Stimulated activated CD4-positive, alpha-beta T cell treated with anti-CD3 and anti-CD28 coated beads, Interleukin-1b, Interleukin-23, amount 100 ng/mL, for 1 hour (primary cell): ENCODE measurements at places on chromosomes 7 and 10.

DNA sequence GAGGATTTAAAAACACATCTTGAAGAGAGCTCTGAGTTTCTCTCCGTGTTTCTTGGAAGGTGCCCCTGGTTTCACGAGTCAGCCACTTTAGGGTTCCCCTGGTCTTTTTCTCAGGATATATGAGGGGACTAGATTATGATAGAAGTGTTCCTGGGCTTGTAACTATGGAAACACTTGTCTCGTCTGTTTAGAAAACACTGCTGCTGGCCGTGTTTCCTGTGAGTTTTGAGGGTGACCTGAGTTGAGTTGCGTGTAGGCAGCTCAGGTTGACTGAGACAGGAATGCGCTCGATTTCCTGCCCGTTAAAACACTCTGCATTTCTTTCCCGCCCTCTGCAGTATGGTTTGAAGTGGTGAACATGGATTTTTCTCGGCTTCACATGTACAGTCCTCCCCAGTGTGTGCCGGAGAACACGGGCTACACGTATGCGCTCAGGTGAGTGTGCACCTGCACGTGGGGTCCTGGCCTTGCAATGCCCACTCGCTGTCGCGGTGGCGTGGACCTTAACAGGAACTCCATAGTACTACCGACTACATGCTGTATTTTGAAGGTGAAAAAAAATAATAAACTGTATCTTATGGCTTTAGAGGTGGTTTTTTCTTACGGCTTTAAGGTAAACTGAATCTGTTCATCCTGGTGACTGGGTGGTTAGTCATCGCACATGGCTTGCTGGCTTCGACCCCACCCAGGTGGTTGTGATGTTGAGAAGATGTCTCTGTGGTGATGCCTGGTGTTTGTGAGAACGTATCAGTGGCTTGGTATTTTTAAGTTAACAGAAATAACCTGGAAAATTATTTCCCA lies at the start of gene SUN1:
Gene SUN1 (plus strand): TSS at position 310 of the 801 bp plus-strand sequence. CDS start 49 bp downstream, at position 359.
- peak; percentile 42 for DNase-seq

DNA sequence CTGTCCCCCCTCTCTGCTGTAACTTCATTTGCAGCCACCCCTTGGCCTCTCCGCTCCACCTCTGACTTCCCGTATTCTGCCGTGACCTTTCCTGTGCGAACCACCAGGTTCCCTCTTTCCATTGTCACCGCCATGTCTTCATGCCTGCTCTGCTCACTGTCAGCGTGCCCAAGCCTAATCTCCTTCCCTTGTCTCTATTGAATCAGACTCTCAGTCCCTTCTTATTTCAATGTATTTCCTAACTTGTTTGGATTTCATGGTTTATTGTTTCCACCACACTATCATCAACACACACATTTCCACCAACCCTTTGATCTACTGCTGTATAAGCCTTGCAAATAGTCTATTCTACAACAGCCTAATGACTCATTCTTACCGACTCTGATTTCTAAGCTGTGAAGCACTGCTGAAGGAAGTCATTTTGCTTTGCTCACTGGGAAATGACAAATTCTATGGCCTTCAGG lies 30.0 kb upstream of the INHBA start:
- DNase-seq, result no peak

- DNase-seq, result no peak
These were observed 54.6 kb downstream of the MRPL32 start for GRCh38 chr7:42986781-42987248.

- DNase-seq, result no peak
These were observed 46.2 kb downstream of the SEC61G start for GRCh38 chr7:54712820-54713219.

DNA sequence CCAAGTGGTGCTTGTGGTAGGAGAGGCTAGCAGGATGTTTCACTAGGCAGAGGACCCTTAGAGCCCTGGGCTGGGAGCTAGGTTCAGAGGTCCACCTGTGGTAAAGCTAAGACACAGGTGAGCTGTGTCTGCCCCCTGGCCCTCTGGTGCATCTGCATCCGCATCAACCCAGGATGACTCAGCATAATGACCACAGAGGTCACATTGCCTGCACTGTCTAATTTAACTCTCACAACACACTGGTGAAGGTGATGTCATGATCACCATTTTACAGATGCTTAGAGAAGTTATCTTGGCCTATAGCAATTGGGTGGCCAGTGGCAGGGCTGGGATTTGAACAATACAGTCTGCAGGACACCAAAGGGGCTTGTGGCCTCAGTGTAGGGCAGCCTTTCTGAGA lies 33.1 kb downstream of the HABP2 start:
- DNase-seq, result no peak
